ENCODE measurements at places on chromosomes 4 and X.

DNA sequence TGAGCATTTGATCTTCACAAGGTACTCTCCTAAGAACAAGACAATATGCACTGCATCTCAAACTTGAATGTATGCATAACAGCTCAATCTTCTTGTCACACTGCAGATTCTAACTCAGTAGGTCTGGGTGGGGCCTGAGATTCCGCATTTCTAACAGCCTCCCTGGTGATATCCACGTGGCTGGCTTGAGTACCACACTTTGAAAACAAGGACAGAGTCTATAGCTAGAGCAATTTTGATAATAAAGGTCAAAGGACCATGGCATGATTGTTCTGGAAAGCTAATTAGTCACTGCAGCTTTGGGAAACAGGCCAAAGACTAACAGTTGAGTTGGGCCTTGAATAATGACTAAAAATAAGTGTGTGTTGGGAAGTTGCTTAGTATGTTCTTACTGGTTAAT lies 213.3 kb downstream of the GBA3 start:
- no peak for DNase-seq

- no peak for DNase-seq
These were observed 43.9 kb downstream of the TMEM154 start for GRCh38 chr4:152635851-152636250.

GRCh38 chr4:124640022-124640730 lies 72.4 kb downstream of the ANKRD50 start:
- DNase-seq, result no peak

DNA sequence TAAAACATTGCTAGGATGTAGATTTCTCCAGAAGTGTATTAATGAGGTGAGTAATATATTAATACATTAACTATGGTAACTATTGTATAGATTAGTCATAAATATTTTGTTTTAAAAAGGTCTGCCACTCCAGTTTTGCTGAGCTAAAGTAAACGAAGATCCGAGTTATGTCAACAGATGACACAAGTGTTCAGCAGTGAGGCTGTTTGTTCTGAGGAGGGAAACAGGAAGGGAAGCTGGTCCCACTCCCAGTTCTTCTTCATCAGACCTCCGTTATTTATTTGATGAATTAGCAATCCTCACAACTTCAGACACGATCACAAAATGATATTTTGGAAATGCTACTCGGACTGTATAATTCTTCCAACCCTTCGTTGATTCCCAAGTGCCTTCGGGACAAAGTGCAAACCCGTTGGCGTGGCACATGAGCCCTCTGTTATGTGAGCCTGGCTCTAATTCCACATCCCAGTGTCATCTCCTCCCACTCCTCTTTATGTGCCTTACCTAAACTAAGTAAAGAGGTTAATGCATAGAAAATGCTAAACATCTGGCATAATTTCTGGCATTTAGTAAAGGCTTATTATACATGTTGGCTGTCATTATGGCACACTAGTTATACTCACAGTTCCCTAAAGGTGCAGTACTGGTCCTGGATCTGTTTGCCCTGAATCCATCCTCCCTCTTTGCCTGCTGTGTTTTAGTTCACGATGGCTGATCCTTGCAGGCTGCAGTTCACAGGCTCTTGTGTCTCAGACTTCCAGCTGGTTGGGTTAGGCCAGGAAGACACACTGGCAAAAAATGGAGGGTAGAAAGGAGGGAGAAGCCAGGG lies 190.6 kb upstream of the LNX1 start:
- DNase-seq, result no peak

DNA sequence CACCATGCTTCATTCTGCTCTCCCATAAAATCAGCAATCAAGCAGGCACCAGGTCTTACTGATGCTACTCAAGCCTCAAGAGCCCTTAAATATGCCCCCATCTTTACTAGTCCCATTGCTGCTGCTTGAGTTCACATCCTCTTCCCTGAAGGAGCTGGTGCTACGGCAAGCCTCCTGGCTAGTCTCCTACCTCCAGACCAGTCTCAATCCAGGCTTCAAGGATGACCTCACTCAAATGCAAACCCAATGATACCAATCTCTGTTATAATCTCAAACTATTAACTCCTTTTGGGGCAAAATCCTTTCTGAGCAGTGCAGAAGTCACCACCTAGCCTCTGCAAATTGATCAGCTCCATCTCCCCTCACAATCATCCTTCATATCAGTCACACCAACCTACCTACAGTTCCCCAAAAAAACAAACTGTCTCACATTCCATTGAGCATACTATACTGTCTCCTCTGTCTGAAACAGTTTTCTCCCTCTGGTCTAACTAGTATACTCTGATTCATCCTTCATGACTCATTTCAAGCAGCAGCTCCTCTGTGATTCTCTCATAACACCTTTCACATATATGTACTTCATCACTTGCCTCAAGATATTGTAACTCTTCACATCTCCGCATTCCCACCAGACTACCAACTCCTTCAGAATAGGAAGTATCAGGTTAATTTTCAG lies 30.0 kb downstream of the PAPSS1 start:
- DNase-seq, result no peak

GRCh38 chrX:104166735-104167436 lies 633 bp downstream of the FAM199X start:
- DNase-seq, result no peak

DNA sequence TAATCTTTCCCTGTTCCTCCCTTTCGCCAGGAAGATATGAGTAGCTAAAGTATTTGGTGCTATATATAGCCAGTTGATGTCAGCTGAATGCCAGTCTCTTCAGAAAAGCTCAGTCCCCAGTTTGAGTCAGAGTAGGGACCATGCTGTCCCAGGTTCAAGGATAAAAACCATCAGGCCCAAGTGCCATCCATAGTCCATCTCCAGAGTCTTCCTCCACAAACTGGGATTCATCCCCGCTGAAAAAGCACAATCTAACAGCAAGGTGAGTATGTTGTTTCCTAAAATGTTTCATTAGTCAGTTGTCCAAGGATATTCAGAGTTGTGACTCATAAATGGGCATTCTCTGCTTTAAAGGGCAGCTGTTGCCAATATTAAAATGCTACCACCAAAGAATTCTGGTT lies at the start of gene MYOZ2:
TSS of gene MYOZ2 (plus strand) at position 112 of the 401 bp plus-strand sequence. CDS start 694 bp downstream, outside the sequence.
- DNase-seq, result no peak

- no peak for DNase-seq
These were observed 49.4 kb downstream of the RPS6KA3 start for GRCh38 chrX:20217271-20217670.

DNA sequence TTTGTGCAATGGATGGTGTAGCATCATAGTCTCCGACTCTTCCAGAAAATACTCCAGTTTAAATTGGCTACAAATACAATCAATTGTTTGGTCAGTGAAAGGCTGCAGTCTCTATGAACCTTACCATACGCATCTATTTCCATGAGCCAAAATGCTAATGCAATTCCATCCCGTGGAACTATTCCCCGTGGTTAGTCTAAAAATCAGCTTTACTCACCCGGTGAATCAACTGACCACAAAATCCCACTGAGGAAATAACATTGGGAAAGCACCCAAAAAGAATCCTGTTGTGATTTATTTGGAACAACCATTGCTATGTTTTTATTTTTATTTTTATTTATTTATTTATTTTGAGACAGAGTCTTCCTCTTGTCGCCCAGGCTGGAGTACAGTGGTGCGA lies 87.1 kb downstream of the DHX15 start:
- DNase-seq, result no peak

DNA sequence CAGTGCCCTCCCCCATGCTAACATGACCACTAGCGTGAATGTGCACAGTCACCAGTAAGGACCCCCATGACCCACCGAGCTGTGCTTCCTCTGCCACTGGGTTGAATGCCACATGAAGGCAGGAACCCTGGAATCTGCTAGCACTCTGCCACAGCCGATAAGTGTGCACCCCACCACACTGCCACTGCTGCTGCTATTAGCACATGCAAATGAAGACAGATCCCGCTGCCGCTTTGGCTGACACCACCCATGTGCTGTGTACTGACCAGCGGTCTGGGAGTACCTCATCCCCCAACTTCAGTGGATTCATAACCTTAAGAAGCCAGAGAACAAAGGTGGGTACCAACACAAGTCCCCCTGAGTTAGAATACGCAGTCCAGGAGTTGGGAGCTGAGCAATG lies 200.9 kb upstream of the ARHGEF9 start:
- DNase-seq, result no peak

- no peak for DNase-seq
These were observed 147.2 kb upstream of the DKK2 start for GRCh38 chr4:107183155-107183774.

DNA sequence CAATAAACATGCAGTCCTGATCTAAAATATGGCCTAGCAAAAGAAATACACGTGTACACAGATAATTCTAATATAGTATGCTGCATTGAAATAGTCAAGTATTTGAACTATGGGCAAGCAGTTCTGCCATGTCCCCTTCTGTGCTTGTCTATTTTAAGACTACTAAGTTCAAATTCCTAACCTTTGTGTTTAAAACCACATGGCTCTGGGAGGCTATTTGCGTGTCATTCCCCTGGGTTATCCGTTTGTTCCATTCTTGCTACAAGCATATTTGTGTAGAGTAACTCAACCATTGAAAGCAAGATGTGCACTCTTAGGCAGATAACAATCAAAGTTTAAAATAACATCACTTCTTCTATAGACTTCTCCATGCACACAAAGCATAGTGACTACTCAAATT lies 25.4 kb upstream of the TBC1D1 start:
- DNase-seq, result no peak

DNA sequence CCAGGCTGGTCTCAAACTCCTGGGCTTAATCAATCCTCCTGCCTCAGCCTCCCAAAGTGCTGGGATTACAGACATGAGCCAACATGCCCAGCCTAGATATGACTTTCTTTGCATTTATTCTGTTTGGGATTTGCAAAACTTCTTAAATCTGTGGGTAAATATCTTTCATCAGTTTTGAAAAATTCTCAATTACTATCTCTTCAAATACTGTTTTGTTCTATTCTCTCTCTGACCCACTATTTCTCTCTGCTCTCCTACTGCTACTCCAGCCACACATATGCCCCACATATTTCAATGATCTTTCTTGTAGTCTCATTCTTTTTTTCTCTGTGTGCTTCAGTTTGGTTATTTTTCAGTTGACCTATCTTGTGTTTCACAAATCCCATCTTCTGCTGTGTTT lies 205.1 kb downstream of the CHIC2 start:
- DNase-seq, result no peak

- DNase-seq, result no peak
These were observed 641.2 kb upstream of the CPEB2 start for GRCh38 chr4:14361084-14361483.

DNA sequence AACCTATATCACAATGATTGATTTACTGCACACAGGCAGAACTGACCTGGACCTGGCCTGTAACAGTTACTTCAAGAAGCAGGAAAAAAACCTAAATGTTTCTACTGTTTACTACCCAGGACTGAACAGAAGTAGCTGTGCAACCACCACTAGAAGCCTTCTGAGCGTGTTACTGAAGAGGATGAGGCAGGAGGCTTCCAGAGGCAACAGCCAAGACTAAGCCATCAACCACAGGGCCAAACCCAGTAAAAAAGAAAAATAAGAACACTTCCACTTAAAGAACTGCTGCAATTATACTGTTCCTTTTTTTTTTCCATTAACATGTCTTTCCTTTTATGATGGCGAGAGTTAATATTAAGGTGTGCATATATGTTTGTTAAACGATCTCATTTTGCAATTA lies 29.4 kb upstream of the TTC29 start:
- no peak for DNase-seq

DNA sequence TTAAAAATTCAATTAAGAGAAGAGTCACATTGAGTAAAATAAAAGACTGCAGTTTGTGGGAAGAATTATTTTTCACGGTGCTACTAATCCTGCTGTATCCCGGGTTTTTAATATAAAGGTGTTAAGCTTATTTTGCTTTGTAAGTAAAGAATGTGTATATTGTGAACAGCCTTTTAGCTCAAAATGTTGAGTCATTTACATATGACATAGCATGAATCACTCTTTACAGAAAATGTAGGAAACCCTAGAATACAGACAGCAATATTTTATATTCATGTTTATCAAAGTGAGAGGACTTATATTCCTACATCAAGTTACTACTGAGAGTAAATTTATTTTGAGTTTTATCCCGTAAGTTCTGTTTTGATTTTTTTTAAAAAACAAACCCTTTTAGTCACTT lies 39.7 kb downstream of the IRS4 start:
- no peak for DNase-seq

DNA sequence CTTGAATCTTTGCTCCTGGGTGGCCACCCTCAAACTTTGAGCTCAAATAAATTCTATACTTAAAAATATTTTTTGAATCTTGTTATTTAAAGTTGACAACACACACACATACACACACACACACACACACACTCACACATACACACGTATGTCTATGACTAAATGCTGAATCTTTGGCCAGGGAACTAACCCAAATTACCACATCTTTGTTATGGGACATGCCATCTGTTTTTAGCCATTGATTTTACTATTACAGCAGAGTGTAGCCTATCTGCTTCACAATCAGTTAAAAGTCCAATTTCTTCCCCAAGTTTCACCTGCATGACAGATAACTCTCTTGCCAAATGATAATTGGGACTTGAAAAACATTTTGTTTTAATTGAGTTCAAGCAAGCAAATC lies 45.0 kb upstream of the USP46 start:
- DNase-seq, result no peak

DNA sequence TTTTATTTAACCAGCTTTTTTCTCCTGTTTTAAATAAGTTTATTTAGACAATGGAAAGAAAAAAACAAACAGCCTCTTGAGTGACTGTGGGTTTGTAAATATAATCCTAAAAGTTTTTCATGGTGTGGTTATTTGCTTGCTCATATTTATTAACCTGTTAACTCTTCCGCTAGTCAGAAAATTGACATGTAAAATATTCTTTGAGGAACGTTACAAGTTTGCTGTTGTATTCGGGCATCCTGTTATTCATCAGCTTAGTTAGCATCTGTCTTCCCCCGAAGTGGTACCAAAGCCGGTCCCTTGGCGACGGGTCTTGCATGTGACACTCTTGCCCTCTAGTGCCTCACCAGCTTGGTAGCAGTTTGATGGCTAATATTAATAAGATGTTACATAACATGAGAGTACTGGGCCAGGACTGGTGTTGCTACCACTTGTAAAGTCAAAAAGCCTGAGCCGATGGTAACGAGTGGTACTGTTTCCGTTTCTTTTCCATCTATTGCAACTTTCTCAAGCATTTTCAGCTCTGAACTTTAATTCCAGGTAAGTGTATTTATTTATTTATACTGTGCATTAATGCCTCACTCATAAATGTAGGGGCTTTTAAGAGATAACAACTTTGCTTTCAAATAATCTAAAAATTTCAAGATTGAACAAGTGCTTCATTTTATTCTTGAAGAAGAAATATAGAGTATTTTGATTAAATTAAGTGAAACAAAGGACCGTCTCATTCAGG lies at the start of gene NDST3:
TSS of gene NDST3 (plus strand) at position 434 of the 733 bp plus-strand sequence. CDS start 19,425 bp downstream, outside the sequence.
- DNase-seq, result no peak

GRCh38 chr4:19472666-19473065 lies 779.0 kb upstream of the SLIT2 start:
- no peak for DNase-seq

GRCh38 chrX:153333821-153334653 lies at the start of gene ZNF275:
TSS of gene ZNF275 (plus strand) at chrX:153334153. CDS start at chrX:153336680, 2,527 bp downstream.
- DNase-seq, result peak; percentile 88

- no peak for DNase-seq
These were observed 11.5 kb upstream of the SRPX start for GRCh38 chrX:38232079-38232686.

- DNase-seq, result no peak
These were observed 184.2 kb downstream of the GASK1B start for GRCh38 chr4:157988641-157989040.

All from ascending aorta (tissue), 2 donors.